ENCODE measurements at places on chromosomes 1 and 21. TPM values are rescaled to one million over a fixed set of nuclear protein-coding genes. Genes with fewer than 3 reads are reported as not detected.
A peak's percentile ranks its signal among the peaks of the same experiment; 100 is the strongest.

GRCh38 chr1:18654599-18654998 lies 24.0 kb downstream of the PAX7 start:
- no peak overlapping the region for H3K4me3 ChIP-seq
- H3K27me3 ChIP-seq: peaks cover 6% of the 10 kb centered on the region
- H3K36me3 ChIP-seq: no peaks in the 10 kb centered on the region
- DNase-seq: no peak
- H3K4me1 ChIP-seq: no peaks in the 10 kb centered on the region

- H3K4me1 ChIP-seq: peaks cover 22% of the 10 kb centered on the region
- H3K36me3 ChIP-seq: no peaks in the 10 kb centered on the region
- H3K27ac ChIP-seq: peak overlapping the region; percentile 19
- H3K4me3 ChIP-seq: no peak overlapping the region
- no peaks in the 10 kb centered on the region for H3K27me3 ChIP-seq
These were observed 13.5 kb upstream of the ACBD6 start for GRCh38 chr1:180515857-180516388.

DNA sequence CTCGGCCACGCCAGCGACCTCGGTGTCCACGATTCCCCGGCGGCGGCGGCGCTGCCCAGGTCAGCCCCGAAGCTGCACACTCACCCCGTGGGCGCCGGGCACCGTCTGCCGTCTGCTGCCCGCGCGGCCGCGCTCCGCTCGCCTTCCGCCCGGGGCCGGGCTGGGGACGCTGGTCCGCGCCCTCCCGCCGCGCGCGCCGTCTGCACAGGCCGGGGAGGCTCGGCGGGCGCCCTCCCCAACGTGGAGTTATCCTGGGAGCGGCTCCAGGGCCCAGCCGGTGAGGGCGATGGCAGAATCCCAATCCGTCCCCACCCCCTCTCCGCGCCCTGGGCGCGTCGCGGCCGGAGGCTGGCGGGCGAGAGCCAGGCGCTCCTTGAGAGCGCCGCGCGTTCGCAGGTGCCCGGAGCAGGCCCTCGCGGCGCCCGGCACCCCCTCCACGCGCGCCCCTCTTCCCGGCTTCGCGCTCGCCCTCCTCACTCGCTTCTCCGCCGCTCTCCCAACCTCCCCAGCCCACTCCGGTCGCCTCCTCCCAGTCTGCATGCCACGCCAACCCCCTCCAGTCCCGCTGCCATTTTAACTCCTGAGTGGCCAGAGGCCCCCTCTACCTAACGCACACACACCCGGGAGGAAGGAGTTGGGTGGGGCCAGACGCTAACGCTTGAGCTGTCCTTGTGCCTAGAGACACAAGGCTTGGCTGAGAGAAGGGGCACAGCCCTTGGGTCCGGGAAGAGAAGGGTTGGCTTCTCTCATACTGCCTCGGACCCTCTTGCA lies at the start of gene LRRN2:
Gene LRRN2 (minus strand): TSS at position 503 of the 771 bp plus-strand sequence. CDS start 65,746 bp downstream, outside the sequence.
- H3K36me3 ChIP-seq: no peaks in the 10 kb centered on the region
- H3K4me1 ChIP-seq: no peaks in the 10 kb centered on the region
- H3K4me3 ChIP-seq: no peak within 1 kb of the TSS
- peaks cover 3% of the 10 kb centered on the region for H3K27me3 ChIP-seq
- H3K27ac ChIP-seq: no peak within 1 kb of the TSS

DNA sequence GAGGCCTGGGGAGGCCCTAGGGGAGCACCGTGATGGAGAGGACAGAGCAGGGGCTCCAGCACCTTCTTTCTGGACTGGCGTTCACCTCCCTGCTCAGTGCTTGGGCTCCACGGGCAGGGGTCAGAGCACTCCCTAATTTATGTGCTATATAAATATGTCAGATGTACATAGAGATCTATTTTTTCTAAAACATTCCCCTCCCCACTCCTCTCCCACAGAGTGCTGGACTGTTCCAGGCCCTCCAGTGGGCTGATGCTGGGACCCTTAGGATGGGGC lies 5.2 kb downstream of the ELF3 start:
- no peak overlapping the region for H3K27ac ChIP-seq
- H3K4me3 ChIP-seq: no peak overlapping the region
- H3K36me3 ChIP-seq: peaks cover 40% of the 10 kb centered on the region
- no peaks in the 10 kb centered on the region for H3K27me3 ChIP-seq

DNA sequence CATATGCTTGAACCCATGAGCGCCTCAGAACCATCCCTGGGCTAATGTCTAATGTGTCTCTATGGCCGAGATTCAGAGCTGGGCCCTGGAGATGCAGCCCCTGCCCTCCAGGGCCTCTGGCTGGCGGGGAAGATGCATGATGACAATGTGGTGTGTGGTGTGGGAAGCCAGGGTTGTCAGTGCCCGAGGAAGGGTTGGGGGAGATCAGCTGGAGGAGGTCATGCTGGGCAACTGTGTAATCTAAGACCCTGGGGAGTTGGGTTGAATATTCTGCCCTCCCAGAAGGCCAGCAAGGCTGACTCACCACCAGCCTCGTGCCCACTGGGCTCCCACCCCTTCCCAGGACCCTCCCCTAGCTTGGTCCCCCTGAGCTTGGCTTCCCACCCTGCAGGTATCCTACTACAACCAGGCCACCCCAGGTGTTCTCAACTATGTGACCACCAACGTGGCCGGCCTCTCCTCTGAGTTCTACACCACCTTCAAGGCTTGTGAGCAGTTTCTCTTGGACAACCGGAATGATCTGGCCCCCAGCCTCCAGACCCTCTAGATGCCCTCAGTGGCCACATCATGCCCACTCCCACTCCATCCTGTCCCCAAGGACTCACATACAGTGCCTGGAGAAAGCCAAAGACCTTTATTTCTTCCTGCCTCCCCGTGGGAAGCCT lies 14.6 kb downstream of the FAM151A start:
- no peak overlapping the region for H3K4me3 ChIP-seq
- no peaks in the 10 kb centered on the region for H3K27me3 ChIP-seq
- DNase-seq: no peak
- H3K4me1 ChIP-seq: peaks cover 2% of the 10 kb centered on the region
- no peak overlapping the region for H3K27ac ChIP-seq

Gene CA6
- total RNA-seq: not detected

- H3K27ac ChIP-seq: no peak overlapping the region
- no peak for DNase-seq
- H3K4me3 ChIP-seq: no peak overlapping the region
- no peaks in the 10 kb centered on the region for H3K27me3 ChIP-seq
- no peaks in the 10 kb centered on the region for H3K4me1 ChIP-seq
These were observed 399.0 kb downstream of the KCNT2 start for GRCh38 chr1:196209265-196209664.

GRCh38 chr1:6955357-6956094 lies 170.3 kb downstream of the CAMTA1 start:
- no peaks in the 10 kb centered on the region for H3K36me3 ChIP-seq
- no peak for DNase-seq
- no peak overlapping the region for H3K27ac ChIP-seq
- peaks cover 26% of the 10 kb centered on the region for H3K27me3 ChIP-seq
- H3K4me1 ChIP-seq: 0 out of 2 replicates have a peak, but pooled peaks cover 9% of the 10 kb centered on the region

All from HepG2 (cell line).